ENCODE measurements at places on chromosomes 2 and 18. TPM values are rescaled to one million over a fixed set of nuclear protein-coding genes. Genes with fewer than 3 reads are reported as not detected.

GRCh38 chr18:50706199-50706598 is 113.6 kb downstream of the MRO start:
- DNase-seq, result no peak

DNA sequence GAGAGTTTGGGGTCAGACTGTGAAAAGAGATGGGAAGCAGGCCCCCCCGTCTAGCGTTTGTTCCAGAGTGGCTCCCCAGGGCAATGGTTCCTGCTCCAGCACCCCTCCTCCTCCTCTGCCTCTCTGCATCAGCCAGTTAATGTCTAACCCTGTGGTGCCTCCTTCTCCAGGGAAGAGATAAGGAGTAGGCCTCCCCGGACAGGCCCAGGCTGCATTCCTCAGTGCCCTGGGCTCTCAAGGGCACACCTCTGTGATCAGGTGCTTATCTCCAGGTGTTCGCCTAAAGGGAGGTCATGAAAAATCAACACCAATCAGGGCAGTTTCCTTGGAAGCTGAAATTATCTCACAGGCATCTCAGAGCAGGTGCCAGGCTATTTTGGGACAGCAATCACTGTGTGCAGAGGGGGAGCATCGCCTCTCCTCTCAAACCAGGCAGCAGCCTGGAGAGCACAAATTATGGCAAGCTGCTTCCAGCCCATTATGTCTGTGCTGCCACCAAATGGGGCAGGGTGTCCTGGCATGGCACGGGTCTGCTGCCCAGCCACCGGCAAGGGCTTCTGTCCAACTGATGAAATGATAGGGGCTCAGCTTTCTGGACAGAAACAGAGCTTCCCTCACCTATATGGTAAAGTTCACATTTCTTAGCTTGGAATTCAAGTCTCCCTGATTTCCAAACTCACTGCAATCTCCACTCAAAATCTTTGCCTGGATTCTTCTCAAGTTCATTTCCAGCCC is 255.8 kb upstream of the SLC14A2 start:
- no peak for DNase-seq

- DNase-seq, result no peak
Measured at GRCh38 chr2:237964578-237965404, 2.0 kb upstream of the UBE2F start.

GRCh38 chr2:85288244-85288725 is 39.5 kb downstream of the TGOLN2 start:
- no peak for DNase-seq

Gene NR4A2
- 1.6 TPM for total RNA-seq

- DNase-seq, result no peak
Measured at GRCh38 chr2:182951948-182952663, 85.7 kb upstream of the FRZB start.

Gene ARHGAP25
- total RNA-seq, result 9.0 TPM

DNA sequence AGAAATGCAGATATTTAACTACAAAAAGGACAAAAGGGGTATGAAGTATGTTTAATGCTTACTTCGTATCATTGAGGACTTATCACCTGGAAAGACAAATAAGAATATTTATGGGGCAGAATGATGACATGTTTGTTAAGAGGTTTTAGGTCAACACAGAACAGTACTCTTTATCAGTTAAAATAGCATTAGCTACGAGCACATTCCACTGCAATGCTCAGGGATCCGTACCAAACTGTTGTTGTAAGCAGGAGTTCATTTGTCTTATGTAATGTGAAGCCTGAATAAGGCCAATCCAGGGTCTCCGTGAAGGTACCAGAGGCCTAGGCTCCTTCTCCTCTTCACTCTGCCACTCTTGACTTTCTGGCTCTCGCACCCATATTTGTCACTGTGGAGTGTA is 465.7 kb upstream of the NRP2 start:
- no peak for DNase-seq

Gene MYOM1
- 0.40 TPM for total RNA-seq

Gene NPPC
- not detected for total RNA-seq

DNA sequence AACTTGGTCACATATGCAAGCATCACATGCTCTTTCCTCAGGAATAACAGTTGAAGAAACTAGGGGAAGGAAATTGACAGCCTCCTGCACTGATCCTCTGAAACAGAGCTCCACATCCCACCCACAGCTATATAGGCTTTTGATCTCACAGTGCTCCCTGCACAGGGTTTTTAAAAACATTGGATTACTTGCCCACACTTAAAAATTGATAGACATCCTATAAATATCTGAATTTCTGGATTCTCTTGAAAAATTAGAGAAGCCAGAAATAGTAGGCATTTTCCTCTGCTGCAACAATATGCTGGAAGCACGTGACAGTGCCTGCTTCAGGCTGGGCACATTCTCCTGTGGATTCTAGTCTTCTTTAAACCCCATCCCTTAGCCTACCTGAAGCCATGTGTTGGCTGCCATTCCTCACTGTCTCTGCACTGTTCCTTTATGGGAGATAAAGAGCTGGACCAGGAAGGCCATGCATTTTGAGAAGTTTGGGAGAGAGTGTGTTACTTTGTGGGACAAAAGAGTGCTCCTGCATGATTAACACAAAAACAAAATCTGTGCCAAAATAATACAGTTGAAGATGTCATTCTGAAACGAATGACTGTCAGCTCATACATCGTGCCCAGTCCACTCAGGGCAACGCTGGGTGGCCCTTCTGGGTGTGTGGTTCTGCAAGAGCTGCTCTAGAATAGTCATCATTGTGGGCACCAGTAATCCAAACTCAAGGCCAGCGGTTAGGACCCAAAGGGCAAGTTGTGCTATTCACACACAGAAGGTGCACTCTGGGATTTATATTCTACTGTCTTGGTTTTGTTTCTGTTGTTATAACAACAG is 59.8 kb downstream of the GYPC start:
- DNase-seq, result no peak

DNA sequence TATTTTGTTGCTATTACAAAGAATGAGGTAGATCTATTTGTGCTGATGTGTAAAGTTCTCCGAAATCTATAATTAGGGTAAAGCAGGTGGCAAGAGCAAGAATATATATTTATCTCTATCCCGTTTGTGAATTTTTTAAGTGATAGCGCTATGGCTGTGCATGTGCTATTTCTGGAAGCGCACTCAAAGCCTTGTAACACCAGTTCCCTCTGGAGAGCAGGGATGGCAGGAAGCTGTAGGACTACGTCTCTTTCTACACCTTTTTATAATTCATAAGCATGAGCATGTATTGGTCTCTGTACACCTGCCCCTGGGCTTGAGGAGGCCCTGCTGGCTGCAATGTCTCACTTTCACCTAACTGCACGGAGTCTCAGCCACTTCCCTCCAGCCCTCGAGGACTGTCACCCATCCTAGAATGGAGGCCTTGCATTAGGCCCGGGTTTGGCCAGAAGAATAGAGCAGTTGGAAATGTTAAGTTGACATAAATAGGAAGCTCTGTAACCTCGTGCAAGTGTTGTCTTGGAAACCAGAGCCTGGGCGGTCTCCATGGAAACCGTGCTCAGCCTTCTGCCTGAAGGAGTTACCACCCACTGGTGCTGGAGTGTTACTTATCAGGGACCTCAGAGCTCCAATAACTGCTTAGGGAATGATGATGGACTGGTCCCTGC is 20.9 kb downstream of the ITM2C start:
- DNase-seq, result no peak

- DNase-seq, result no peak
Measured at GRCh38 chr2:48674933-48675332, 57.3 kb downstream of the GTF2A1L start.

DNA sequence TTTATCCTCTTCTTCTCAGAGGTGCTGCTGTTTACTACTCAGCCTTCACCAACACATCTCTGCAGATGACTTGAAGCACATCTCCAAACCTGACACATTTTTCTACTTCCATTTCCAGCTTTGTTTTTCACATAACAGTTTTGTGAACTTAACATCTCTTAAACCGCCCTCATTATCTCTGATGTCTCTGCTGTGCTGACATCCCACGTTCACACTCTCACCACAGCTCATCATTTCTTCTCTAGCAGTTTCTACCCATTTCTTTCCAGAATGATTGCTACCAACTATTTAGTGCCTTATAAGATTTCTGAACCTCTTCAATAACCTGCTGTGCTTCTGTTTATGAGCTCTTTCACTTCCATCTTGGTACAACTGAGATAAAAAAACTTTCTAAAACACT is 238.0 kb downstream of the PTPRM start:
- no peak for DNase-seq

DNA sequence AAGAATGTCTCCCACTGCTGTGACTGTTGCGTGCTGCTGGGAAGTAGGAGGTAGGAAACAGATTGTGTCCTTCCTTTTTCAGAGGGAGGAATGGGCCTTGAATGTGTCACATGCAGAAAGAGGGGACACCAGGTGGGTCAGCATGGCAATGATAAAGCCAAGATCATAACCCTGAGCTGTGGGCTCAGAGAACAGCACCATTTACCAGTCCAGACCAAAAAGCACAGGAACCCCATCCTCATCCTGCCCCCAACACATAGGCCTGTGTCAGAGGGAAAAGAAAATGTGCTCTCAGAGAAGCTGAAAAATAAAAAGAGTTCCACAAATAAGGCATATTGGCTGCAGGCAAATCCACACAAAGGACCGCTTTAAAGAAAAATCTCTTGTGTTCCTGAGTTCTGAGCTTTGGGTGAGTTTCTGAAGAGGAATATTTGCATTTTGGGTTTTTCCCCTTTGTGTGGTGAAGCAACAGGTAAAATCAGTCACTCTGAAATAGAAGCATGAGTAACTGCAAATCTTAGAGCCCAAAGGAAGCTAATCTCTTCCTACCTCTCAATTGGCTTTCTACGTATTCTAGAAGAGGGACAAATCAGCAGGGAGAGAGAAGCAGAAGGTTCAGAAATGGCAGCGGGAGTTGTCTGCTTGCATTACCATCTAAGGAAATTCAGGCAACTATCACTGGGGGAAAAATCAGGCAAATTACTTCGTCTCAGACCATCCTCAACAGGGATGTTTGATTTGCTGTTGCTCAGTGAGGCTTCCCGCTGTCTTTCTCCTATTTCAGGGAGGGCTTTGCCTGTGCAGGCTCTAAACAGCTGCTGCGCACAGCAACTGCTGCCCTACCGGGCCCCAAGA is 106.8 kb downstream of the BCL11A start:
- DNase-seq, result no peak

- no peak for DNase-seq
Measured at GRCh38 chr2:230203110-230203676, 16.6 kb downstream of the SP110 start.

Gene KCNE4
- 0.44 TPM for total RNA-seq

DNA sequence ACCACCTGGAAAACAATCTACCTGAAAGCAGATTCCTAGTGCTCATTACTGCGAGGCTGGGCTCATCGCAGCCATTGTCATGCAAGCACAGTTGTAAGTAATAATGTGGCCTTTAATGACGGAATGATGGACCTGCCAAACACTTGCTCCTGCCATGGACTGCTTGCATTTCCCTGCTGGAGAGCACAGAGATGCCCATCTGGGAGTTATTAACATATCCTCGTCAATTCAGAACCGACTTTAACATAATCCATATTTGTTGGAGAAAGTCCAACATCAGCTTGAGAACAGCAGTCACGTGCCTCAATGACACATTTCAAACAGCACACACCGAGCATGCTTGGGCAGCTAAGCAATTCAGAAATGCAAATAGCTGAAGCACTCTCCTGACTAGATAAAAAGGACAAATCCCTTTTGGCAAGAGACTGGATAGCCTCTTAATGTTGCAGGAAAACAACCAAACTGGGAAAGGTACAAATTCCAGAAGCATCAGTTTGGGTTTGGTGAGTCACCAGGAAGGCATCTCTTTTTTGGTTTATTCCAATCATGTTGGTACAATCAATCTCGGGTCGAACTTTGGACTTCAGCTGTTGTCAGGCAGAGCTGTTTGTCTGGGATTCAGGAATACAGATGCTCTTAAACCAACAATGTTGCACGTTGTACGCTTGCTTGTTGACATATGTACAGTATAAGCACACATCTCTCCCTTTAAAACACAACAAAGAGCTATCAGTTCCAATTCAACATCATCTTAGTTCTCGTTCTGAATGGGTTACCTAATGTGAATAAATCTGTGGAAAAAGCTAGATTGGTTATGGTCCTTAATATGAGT is 395.8 kb downstream of the LNPK start:
- no peak for DNase-seq

DNA sequence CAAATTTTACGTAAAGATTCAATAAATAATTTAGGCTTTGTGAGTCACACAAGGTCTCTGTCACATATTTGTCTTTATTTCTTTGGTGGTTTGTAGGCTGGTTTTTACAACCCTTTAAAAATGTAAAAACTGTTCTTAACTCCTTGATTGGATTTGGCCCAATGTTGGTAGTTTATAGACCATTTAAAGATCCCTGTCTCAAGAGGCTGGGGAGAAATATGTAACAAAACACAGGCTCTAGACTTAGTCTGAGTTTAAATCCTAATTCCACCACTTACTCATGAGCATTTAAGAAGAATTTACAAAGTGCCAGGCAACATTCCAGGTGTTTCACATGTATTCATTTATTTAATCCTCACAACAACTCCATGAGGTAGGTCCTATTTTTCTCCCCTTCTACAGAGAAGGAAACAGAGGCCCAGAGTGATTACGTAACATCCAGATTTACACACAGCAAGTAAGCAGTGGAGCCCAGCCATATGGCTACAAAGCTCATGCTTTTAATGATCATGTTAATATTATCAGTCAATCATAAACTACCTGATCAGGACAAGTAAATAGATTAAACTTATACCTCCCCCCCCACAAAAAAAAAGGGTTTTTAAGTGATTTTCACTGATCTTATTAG is 416.6 kb upstream of the ACVR2A start:
- DNase-seq, result no peak

Gene PPM1B
- total RNA-seq, result 22.1 TPM

Gene CAD
- total RNA-seq, result 24.2 TPM

- DNase-seq, result no peak
Measured at GRCh38 chr18:59454909-59455727, 96.1 kb upstream of the LMAN1 start.

DNA sequence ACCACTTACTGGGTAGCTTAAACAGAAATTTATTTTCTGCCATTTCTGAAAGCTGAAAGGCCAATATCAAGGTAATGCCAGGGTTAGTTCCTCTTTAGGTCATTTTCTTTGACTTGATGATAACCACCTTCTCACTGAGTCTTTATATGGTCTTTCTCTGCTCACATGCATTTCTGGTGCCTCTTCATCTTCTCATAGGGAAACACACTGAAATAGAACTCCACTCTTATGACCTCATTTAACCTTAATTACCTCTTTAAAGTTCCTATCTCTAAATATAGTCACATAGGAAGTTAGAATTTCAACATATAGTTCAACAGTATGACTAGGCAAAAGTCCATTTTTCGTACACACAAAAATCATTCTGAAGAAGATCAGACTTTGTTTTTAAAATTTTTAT is 616.8 kb upstream of the VRK2 start:
- no peak for DNase-seq

DNA sequence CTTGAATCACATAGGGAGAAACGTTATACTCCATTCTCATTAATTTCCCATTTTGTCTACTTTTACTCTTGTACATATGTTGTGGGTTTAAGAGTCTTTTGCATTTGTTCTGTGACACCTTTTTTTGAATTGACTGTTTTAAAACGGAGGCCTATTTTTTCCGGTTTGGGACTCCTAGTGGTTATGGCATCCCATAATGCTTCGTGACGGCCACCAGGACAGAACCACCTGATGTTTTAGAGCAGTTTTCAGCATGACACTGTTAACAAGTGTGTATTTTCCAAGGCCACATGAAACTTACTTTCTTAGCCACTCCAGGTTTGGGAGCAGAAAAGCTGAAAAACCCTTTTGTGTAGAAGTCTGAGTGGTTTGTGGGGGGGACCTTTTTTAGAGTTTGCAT is 8.4 kb downstream of the SOX11 start:
- DNase-seq, result no peak

Data from esophagus squamous epithelium (tissue), 5 donors.